Thoracic aorta (tissue), 2 donors: ENCODE measurements at places on chromosomes 7 and 10. TPM values are rescaled to one million over a fixed set of nuclear protein-coding genes. Genes with fewer than 3 reads are reported as not detected.

CPA4 gene
- not detected for total RNA-seq

CFAP69 gene
- 3.8 TPM for total RNA-seq

SPAG6 gene
- not detected for total RNA-seq

- H3K27ac ChIP-seq, result no peak overlapping the region
- no peak overlapping the region for H3K4me3 ChIP-seq
- no peaks in the 10 kb centered on the region for H3K27me3 ChIP-seq
- no peak for DNase-seq
These were observed 18.6 kb upstream of the ADRB1 start for GRCh38 chr10:114024876-114025610.

DNA sequence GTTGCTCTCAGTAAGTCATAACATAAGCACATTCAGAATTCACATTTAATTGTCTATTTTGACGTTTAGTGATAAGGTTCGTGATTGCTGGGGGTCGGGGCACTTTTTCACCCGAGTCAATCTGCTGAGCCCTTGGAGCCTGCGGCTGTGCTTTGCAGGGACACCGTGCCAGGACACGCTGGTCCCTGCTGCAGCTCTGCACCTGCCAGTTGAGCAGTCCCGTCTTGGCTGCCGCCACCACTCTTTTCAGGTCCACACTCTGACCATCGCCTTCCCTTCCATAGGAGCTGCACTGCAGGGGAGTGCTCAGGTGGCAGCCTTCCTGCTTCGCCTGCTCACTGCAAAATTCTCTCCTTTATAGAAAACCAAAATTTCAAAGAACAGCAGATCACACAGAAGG is 36.4 kb downstream of the CUL1 start:
- H3K36me3 ChIP-seq, result peaks cover 11% of the 10 kb centered on the region
- no peak for DNase-seq
- no peak overlapping the region for H3K4me3 ChIP-seq
- peaks cover 16% of the 10 kb centered on the region for H3K4me1 ChIP-seq
- H3K27me3 ChIP-seq, result no peaks in the 10 kb centered on the region

DNA sequence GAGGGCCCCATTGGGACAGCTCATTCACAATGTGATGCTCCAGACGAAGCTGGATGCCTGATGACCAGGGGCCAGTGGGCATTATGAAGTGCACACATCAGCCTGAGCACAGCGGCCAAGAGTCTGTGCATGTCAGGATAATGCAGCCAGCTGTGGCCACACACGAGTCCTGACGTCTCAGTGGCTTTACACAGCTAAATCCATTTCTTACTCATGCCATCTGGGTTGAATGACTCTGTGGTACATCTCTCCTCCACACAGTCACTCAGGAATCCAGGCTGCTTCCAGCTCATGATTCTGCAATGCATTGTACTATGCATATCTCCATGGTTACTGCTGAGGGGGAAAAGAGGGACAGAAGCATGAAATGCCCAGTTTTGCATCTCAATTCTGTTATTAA is 123.6 kb downstream of the PRLHR start:
- no peaks in the 10 kb centered on the region for H3K36me3 ChIP-seq
- H3K27me3 ChIP-seq, result no peaks in the 10 kb centered on the region
- no peak overlapping the region for H3K4me3 ChIP-seq

GRCh38 chr7:44530990-44531389 is 10.1 kb downstream of the NPC1L1 start:
- H3K4me3 ChIP-seq, result no peak overlapping the region
- H3K27ac ChIP-seq, result no peak overlapping the region
- no peaks in the 10 kb centered on the region for H3K36me3 ChIP-seq

DNA sequence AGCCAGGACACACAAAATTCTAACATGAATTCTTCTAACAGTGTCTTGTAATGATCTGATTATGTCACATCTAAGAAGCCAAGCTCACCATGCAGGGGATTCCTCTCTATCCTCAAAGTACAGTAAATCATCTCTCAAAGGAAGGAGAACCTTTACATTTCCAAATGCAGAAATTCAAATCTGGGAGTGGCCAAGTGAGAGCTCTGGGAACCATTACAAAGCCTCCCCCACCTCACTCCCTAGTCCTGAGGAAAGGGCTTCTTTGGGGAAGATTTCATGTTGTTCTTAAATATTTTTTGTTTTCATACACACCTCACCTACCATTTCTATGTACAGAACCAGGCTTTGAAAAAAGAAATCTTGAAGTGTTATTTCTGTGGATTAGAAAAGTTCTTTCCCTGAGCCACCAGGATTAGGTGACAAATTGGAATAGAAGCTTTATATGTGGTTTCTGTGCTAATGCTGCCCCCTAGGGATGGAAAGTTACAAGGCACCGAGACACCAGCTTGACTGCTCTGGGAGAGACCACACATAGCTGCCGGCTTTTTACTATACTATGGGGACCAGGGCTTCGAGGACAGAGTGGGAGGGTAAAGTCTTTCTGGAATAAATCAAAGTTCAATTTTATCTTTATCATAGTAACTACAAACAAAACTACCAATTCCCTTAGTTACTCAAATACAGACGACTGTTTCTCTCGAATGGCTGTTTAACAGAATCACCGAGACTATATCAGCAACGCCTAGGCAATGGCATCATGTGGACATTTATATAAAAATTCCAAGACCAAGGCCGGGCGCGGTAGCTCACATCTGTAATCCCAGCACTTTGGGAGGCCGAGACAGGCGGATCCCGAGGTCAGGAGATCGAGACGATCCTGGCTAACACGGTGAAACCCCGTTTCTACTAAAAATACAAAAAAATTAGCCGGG is 116.1 kb downstream of the RNF216 start:
- no peak overlapping the region for H3K4me3 ChIP-seq
- peak; percentile 46 for DNase-seq
- peaks cover 19% of the 10 kb centered on the region for H3K4me1 ChIP-seq
- no peaks in the 10 kb centered on the region for H3K36me3 ChIP-seq

DNA sequence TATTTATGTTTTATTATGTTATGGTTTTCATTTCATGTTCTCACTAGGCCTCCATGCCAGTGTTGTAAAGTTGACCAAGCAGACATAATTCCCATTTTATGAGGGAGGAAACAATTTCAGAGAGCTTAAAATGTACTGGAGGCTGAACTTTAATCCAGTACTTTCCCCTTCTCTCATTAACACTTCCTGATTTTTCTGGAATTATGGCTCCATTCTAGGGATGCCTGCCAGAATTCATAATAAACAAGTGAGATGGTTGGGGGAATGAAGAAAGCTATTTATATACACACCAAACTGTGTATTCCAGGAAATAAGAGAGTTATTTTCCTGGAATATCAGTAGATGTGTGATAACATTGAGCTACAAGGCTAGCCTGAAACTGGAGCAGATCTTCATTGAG is 6.9 kb downstream of the TMEM236 start:
- no peak overlapping the region for H3K4me3 ChIP-seq
- DNase-seq, result no peak
- no peaks in the 10 kb centered on the region for H3K4me1 ChIP-seq
- no peak overlapping the region for H3K27ac ChIP-seq
- H3K27me3 ChIP-seq, result no peaks in the 10 kb centered on the region
